ENCODE measurements at places on chromosomes 6 and 20.

- no peak for DNase-seq
Measured at GRCh38 chr6:166456395-166457156, 73.8 kb upstream of the MPC1 start.

- peak; percentile 23 for DNase-seq
Measured at GRCh38 chr6:30793521-30794194, 49.3 kb upstream of the IER3 start.

- DNase-seq, result peak; percentile 17
Measured at GRCh38 chr6:109373762-109374161, 8.5 kb downstream of the CD164 start.

GRCh38 chr6:99471638-99472037 lies 43.6 kb downstream of the USP45 start:
- DNase-seq, result no peak

- no peak for DNase-seq
Measured at GRCh38 chr20:45948742-45949541, 14.5 kb downstream of the PCIF1 start.

GRCh38 chr6:103405321-103405720 lies 1454.4 kb downstream of the HACE1 start:
- no peak for DNase-seq

- peak; percentile 44 for DNase-seq
Measured at GRCh38 chr20:50930139-50930975, 880 bp downstream of the ADNP start.

DNA sequence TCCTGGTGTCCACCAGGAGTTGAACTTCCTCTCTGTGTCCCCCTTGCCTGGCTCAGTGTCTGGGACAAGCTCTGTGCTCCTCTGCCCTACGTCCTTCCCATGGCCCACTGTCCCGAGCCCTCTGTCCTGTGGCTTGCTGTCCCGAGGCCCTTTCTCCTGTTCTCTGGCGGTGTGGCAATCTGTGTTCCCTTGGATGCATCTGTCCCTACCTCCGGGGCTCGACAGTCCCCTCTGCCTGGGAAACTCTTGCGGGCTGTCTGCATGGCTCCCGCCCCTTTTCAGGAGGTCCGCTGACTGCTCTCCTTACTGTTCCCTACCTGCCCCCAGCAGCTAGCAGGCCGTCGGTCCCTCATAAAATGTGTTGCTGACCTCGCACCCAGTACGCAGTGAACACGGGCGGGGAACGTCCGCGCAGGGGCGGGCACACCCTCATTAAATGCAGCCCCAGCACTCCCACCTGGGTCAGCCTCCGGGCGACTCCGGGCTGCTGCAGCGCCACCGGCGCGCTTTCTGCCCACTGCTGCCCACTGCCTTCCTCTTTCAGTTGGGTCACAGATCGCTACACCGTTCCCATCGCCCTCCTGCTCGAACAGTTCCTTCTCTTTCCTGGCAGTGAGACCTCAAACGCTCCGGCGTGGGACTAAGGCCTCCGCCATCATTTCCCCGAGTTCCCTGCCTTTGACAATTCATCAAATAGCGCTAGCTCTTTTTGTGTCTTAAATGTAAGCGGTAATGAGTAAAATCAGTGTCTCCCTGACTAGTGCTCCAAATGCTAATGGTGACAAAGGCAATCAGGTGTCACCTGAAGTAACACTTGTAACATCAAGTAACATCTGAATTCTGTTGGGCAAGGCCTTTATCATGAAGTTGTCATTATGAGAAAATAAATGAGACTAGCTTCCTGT lies 60.5 kb downstream of the RSPH3 start:
- no peak for DNase-seq

DNA sequence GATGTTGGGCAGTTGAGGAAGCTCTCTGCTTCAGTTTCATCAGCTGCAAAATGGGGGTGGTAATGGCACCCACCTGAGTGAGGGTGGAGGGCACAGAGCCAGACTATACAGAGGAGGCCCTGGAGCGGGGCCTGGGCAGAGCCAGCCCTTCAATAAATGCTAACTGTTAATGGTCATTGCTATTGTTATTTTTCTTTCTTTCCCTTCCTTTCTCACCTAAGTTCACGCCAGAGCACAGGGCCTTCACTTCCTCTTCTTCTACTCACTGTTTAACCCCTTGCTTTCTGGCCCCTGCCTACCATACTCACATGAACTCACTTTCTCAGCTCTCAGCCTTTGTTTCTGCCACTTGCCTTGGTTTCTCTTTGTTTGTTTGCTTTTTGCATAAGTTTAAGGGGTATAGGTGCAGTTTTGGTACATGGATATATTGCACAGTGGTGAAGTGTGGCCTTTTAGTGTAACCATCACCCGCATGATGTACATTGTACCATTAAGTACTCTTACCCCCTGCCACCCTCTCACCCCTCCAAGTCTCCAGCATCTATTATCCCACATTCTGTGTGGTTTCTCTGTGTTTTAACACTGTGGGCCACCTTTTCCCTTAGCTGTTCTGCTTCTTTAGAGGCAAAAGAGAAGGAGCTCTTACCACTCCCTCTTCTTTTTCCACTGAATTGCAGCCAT lies 7.5 kb upstream of the RREB1 start:
- no peak for DNase-seq

- no peak for DNase-seq
Measured at GRCh38 chr6:149716181-149716963, 1.5 kb downstream of the LATS1 start.

Data from stimulated activated naive CD8-positive, alpha-beta T cell treated with anti-CD3 and anti-CD28 coated beads, Interleukin-15, amount 100 ng/mL, for 72 hours (primary cell).